Left lung (tissue), 14 donors: ENCODE measurements at places on chromosomes 7 and 10.

DNA sequence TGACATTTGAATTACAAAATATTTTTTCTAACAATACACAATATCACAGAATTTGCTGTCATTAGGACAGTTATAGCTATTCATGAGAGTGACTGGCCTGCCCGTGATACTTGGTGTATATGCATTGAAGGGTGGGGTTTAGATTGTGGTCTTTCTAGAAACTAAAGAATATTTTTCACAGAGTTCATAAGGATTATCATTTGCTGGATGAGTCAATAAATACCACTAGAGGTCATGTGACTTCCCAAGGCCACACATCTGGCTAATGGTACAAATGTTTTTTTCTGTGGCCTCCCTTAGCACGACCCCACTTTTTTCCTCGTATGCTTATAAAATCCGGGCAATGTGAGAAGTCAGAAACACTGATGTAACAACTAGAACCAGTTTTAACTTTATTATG is 5.2 kb downstream of the OPTN start:
- no peak for DNase-seq
- H3K36me3 ChIP-seq: peaks cover 14% of the 10 kb centered on the region
- H3K27ac ChIP-seq: no peak overlapping the region
- no peaks in the 10 kb centered on the region for H3K27me3 ChIP-seq

GRCh38 chr10:66519616-66520015 is 406.2 kb upstream of the LRRTM3 start:
- no peak for DNase-seq
- H3K27me3 ChIP-seq: no peaks in the 10 kb centered on the region
- no peaks in the 10 kb centered on the region for H3K36me3 ChIP-seq
- no peak overlapping the region for H3K27ac ChIP-seq
- no peaks in the 10 kb centered on the region for H3K4me1 ChIP-seq
- H3K4me3 ChIP-seq: no peak overlapping the region

DNA sequence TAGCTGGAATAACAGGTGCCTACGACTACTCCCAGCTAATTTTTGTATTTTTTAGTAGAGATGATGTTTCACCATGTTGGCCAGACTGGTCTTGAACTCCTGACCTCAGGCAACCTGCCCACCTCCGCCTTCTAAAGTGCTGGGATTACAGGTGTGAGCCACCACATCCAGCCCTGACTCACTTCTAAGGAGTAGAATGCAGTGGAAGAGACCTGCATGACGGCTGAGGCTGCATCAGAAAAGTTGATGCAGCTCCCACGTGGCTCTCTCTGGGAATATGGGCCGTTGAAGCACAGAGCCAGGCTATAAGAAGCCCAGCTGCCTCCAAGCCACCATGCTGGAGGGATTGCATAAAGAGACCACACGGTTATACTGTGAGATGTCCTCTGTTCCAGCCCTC is 21.6 kb upstream of the ASL start:
- no peak for DNase-seq
- no peak overlapping the region for H3K27ac ChIP-seq
- no peaks in the 10 kb centered on the region for H3K4me1 ChIP-seq
- no peak overlapping the region for H3K4me3 ChIP-seq

GRCh38 chr7:132102942-132103341 is 473.3 kb downstream of the PLXNA4 start:
- no peak for DNase-seq
- H3K27ac ChIP-seq: no peak overlapping the region
- H3K27me3 ChIP-seq: no peaks in the 10 kb centered on the region
- H3K36me3 ChIP-seq: no peaks in the 10 kb centered on the region

GRCh38 chr10:117503244-117504205 is 39.0 kb upstream of the EMX2 start:
- DNase-seq: no peak
- H3K27ac ChIP-seq: no peak overlapping the region

DNA sequence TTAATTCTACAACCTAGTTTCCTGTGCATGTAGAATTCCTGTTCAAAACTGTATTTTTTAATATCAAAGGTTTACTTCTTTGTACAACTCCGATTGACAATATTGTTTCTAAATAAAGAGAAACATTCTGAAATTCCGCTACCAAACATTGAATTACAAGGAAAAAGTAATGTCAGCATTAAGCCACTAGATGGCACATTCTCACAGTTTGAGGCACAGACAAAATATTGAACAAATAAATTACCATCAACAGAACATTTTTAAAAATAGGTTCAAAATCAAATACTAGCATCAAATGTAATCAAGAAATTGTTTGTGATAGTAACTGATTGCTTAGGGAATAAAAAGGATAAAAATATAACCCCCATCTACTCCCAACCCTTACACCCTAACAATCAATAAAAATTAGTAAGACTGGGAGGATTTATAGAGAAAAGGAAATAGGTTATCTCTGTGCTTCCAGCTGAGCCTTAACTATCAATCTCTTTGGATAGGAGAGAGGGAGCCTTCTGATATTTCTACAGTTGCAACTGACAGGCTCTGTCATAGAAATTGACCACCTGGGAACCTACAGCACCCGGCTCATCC is 86.6 kb upstream of the C7orf33 start:
- H3K36me3 ChIP-seq: no peaks in the 10 kb centered on the region
- peaks cover 39% of the 10 kb centered on the region for H3K27me3 ChIP-seq

GRCh38 chr10:11227103-11227502 is 209.4 kb downstream of the CELF2 start:
- no peaks in the 10 kb centered on the region for H3K36me3 ChIP-seq
- no peak overlapping the region for H3K4me3 ChIP-seq
- no peak overlapping the region for H3K27ac ChIP-seq

DNA sequence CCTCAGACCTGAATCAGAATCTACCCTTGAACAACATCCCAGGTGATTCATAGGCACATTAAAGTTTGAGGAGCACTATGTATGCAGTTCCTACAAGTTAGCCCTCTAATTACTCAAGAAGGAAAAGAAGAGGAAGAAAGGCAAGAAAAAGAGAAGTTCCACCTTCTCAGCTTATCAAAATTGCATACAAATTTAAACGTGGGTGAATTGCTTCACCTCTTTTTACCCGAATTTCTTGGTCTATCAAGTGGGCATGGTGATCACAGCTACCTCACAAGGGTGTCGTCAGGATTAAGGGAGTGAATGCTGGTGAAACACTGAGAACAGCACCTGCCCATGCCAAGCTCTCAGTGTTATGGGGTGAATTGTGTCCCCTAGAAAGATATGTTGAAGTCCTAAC is 43.8 kb upstream of the PAPSS2 start:
- no peak overlapping the region for H3K4me3 ChIP-seq
- no peaks in the 10 kb centered on the region for H3K4me1 ChIP-seq
- H3K27ac ChIP-seq: no peak overlapping the region
- H3K36me3 ChIP-seq: no peaks in the 10 kb centered on the region
- H3K27me3 ChIP-seq: no peaks in the 10 kb centered on the region
- DNase-seq: no peak

GRCh38 chr10:104430360-104430759 is 76.7 kb downstream of the CFAP58 start:
- no peak for DNase-seq
- no peak overlapping the region for H3K4me3 ChIP-seq
- no peaks in the 10 kb centered on the region for H3K27me3 ChIP-seq
- H3K4me1 ChIP-seq: no peaks in the 10 kb centered on the region

GRCh38 chr10:78362406-78363022 is 328.9 kb downstream of the RPS24 start:
- no peaks in the 10 kb centered on the region for H3K36me3 ChIP-seq
- DNase-seq: peak; percentile 51
- no peaks in the 10 kb centered on the region for H3K27me3 ChIP-seq
- peaks cover 4% of the 10 kb centered on the region for H3K4me1 ChIP-seq

GRCh38 chr10:48279081-48279751 is 4.7 kb upstream of the FRMPD2 start:
- H3K36me3 ChIP-seq: no peaks in the 10 kb centered on the region
- no peaks in the 10 kb centered on the region for H3K4me1 ChIP-seq
- H3K27ac ChIP-seq: no peak overlapping the region
- H3K4me3 ChIP-seq: no peak overlapping the region
- no peak for DNase-seq

GRCh38 chr7:142328551-142328950 is 70.7 kb upstream of the PRSS58 start:
- no peaks in the 10 kb centered on the region for H3K36me3 ChIP-seq
- H3K4me1 ChIP-seq: no peaks in the 10 kb centered on the region
- H3K27ac ChIP-seq: no peak overlapping the region
- H3K27me3 ChIP-seq: peaks cover 8% of the 10 kb centered on the region

- DNase-seq: no peak
- no peaks in the 10 kb centered on the region for H3K36me3 ChIP-seq
- H3K27ac ChIP-seq: no peak overlapping the region
- no peaks in the 10 kb centered on the region for H3K4me1 ChIP-seq
- H3K4me3 ChIP-seq: no peak overlapping the region
Observed at GRCh38 chr10:74738542-74738941, 87.9 kb upstream of the KAT6B start.

- no peaks in the 10 kb centered on the region for H3K36me3 ChIP-seq
- DNase-seq: peak; percentile 77
- peak within 1 kb of the TSS; percentile 92 for H3K4me3 ChIP-seq
- peak within 1 kb of the TSS; percentile 94 for H3K27ac ChIP-seq
- H3K4me1 ChIP-seq: peaks cover 19% of the 10 kb centered on the region
Observed at GRCh38 chr7:138001529-138002095, at the start of gene CREB3L2. CREB3L2 (minus strand) TSS chr7:138002086; CDS start chr7:138001705, 381 bp downstream.
